ENCODE measurements at places on chromosomes 2 and 18.

GRCh38 chr2:143261986-143262385 lies 132.8 kb downstream of the ARHGAP15 start:
- DNase-seq = peak; percentile 38

- no peak for DNase-seq
These were observed 27.7 kb upstream of the ATRAID start for GRCh38 chr2:27184115-27184514.

DNA sequence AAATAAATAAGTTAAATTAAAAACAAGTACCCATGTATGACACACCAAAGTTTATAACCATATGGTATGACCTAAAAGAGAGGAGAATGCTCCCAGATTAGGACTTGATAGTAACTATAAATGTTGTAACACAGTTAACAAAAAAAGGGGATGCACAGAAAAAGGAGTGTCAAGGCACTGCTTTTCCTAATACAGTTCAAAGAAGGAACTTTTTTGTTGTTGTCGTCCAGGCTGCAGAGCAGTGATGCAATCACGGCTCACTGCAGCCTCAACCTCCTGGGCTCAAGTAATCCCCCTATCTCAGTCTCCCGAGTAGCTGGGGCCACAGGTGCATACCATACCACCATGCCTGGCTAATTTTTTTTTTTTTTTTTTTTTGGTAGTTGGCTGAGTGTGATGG lies 2.7 kb downstream of the NARS1 start:
- no peak for DNase-seq

DNA sequence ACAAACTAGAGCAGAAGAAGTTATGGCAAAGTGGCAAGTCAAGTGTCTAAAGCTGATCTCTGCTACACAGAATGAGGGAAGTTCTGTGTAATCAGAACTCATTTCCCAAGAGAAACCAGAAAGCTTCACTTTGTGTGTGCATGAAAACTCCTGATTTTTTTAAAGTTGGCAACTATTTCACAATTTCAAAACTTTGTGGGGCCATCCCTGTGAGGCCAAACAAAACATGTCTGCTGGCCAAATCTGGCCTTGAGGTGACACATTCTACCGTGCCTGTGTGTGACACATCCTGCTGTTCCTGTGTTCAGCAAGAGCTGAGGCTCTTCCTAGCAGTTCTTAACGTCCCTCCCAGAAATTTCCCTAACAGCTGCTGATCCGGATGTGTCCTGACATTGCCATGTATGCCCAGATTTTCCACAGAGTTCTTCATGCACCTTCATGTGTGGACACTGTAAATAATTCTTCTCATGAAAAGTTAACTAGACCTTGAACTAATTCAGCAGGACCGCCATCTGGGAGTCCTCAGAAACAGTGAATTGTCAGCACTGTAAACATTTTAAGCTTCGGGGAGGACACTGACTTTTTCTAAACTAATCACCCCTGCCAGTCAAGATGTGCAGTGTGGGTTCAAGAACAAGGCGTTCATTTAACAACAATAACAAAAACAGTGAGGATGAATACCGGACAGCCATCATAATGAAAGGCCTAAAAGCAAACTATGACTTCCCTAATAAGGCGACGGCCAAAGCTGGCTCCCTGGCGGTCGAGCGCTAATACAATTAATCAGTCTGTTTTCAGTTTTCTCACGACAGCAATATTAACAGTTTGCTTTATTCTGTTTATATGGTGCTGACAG lies 99.0 kb downstream of the PLEKHM3 start:
- peak; percentile 53 for DNase-seq

DNA sequence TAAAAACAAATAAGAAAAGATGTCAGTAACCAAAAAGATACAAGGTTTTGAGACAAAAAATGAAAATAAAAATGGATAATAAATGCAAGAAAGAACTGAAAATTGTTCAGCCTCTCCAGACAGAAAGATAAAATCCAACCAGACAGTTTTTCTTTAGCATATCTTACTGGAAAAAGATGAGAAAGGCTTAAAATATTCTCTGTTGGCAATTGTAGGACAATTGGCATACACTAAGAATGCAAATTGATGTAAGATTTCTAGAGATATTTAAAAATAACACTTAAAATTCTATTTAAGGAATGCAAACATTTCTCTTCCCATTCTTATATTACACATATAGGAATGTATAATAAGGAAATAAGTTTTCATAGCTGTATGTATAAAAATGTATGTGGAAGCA lies 590.6 kb downstream of the DSC3 start:
- DNase-seq = no peak

GRCh38 chr2:209501579-209501978 lies 77.7 kb downstream of the MAP2 start:
- no peak for DNase-seq

DNA sequence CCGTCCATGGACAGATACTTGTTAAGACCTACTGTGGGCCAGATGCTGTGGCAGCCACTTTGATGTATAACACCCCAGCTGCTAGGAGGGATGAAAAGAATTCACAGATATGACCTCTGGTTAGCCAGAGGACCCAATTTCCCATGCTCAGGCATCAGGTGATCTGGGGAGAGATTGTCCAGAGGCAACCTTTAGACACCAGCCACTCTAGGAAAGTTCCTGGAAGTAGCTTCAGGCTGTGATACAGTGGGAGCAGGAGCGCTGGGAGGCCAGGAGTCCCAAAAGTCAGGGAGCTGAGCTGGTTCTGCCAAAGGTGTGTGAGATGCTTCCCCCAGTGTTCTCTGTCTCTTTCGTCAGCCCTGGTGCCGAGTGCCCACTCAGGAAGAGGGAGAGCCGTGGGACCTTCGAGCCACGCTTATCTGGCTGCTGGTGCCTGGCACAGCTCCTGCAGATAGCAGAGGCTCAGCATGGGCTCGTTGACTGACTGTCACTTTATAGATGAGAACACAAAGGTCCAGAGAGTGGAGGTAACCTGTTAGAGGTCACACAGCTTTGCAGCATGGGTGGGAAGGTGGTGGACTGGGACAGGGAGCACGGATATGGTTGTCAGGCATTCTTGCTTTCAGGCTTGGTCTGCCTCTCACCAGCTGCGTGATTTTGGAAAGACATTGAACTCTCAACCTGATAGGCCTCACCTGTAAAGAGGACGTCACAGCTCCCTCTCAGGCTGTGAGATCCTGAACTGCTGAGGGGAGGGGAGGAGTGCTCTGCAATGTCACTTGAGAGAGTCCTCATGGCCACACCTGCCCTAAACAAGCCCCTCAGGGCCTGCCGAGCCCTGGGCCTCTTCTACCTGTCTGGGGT lies 7.8 kb upstream of the RALB start:
- DNase-seq = no peak

DNA sequence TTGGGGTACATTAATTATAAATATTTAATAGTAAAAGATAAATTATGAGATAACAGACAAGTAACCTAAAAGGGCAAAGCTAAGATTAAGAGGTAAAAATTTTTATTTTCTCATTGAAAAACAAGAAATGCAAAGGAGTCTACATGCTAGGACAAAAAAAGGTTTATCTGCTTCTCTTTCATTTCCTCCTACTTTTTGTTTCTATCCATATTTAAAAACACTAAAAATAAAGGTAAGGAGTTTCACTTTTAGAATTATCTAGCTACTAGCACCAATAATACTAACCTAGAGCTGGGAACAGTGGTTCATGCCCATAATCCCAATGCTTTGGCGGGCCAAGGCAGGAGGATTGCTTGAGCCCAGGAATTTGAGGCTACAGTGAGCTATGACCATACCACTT lies 1551.7 kb upstream of the SLC39A10 start:
- DNase-seq = no peak

DNA sequence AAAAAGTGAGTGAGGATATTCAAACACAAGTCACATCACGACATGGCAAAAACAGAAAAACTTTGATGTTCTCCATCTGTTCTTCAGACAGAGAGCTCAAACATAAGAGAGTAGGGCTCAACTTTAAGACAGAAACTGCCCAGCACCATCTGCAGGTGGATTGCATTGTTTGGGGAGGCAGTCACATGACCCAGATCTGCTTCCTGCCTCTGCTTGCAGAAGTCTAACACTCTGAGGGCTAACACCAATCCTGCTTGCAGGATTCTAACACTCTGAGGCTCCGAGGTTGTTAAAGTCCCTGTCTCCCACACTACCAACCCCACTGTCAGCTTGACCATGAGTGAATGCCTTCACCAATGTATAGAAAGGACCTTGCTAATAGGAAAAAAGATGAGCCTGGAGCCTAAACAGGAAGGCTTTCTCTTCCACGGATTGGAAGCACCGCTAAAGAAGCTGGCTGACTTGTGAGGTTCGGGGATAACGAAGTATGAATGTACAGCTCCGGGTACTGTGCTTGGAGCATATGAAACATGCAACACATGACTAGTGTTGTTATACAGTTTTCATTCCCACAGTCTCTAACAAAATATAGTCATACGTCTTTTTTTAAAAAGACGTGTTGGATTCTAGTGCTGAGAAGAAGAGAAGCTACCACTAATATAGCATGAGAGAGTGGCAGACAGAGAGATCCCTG lies 176.6 kb upstream of the CREB1 start:
- DNase-seq = no peak

- no peak for DNase-seq
These were observed 613.9 kb downstream of the IRS1 start for GRCh38 chr2:226185616-226186211.

DNA sequence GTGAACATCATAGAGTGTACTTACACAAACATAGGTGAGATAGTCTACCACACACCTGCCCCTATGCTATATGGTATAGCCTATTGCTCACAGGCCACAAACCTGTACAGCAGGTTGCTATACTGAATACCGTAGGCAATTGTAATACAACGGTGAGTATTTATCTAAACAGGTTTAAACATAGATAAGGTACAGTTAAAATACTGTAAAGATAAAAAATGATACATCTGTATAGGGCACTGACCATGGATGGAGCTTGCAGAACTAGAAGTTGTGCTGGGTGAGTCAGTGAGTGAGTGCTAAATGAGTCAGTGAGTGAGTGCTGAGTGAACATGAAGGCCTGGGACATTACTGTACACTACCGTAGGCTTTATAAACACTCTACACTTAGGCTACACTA lies 267.0 kb upstream of the HS6ST1 start:
- DNase-seq = no peak

DNA sequence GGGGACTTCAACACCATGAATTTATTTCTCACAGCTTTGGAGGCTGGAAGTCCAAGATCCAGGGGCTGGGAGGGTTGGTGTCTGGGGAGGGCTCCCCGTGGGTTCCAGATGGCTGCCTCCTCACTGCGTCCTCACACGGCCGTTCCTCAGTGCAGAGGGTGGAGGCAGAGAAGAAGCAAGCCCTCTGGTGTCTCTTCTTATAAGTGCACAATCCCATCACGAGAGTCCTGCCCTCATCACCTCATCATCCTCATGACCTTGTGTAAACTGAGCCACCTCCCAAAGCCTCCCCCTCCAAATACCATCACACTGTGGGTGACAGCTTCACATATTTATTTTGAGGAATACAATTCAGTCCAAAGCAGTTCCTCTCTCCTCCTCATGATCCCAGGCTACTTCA lies 26.3 kb downstream of the TMEM163 start:
- DNase-seq = no peak

DNA sequence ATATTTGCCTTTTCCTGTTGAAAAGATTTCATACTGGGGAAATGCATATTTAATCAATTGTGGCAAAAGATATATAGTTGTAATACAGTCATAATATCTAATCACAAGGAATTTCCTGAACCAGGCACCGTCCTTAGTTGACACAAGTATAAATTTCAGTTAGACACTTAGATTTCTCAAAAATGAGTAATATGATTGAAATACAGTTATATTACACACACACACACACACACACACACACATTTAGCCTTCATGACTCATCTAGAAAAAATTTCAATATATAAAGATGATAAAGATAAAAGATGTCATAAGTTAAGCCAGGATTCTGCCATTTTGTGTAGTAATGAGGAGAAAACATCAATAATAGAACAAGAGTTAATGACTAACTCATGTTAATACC lies 258.4 kb upstream of the ZNF804A start:
- DNase-seq = no peak

DNA sequence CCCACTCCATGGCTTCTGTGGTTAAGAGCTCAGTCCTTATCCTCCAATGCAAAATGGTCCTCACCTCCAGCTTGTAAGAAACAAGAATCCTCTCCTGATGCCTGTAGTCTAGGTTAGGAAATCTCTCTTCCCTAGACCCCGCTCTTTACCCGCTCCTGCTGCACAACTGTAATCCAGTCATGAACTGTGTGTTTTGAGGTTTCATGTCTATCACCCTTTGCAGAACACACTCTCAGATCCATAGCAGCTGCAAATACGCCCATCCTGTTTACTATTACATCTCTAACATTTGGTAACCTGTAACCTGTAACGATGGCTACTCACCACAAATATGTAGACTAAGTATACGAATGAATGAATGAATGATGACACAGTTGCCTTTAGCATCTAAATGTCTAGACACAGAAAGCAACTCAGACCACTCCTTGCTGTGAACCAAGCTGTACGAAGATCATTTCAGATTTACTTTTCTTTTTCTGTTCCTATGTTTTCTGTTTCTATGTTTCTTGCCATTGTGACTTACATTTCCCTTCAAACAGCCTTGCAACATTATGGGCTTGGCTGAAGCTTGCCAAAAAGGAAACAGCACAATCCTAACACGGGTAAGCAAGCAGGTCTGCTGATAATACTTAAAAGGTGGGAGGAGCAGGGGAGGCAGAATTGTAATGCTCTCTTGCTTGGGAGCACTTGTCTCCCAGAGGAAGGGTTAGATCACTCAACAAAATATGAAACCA lies 53.7 kb downstream of the EPHA4 start:
- no peak for DNase-seq

DNA sequence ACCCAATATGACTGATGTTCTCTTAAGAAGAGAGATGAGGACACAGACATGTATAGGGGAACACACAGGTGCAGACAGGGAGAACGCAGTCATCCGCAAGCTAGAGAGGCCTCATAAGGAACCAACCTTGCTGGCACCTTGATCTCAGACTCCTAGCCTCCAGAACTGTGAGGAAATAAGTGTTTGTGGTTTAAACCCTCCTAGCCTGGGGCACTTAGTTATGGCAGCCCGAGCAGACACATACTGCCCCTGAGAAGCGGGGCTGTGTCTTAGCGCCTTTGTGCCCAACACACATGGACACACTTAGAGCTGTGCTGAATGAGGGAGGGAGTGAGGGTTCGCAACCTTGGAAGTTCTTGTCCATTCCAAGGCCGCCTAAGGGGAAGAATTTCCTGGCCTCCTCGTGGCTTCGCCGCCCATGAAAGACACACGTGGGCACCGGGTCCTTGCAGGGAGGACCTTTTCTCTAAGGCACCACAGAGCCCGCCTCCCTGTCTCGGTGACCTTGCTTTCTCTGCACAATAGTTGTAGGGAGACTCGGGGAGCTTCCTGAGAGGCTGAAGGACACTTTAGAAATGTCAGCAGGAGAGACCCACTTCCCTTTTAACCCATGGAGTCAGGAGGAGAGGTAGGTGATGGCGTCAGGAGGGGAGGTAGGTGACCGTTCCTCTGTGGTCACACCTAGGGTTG lies 224.5 kb upstream of the HDAC4 start:
- no peak for DNase-seq

DNA sequence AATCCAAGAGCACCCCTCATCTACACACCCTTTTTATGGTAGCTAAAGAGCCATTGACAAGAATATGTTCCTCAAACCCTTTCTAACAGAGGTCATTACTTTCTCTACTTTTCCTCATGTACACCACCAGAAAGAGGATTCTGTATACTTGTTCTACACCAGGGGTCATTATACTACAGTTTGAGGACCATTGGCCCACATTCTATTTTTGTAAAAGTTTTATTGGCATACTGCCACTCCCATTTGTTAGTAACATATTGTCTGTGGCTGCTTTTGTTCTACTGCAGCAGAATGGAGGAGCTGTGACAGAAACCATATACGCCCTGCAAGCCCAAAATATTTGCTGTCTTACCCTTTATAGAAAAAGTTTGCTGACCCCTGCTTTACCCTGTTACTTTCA lies 14.3 kb downstream of the HTR2B start:
- DNase-seq = no peak

GRCh38 chr2:159963700-159964099 lies 98.7 kb downstream of the PLA2R1 start:
- no peak for DNase-seq

All from Right ventricle myocardium superior (tissue), 1 donor.